Left renal pelvis (tissue), 4 donors: ENCODE measurements at places on chromosomes 5 and 9. TPM values are rescaled to one million over a fixed set of nuclear protein-coding genes. Genes with fewer than 3 reads are reported as not detected.

Gene RGMB
- 17.7 TPM for polyA plus RNA-seq

Gene PCDHA6
- polyA plus RNA-seq = 0.43 TPM

Gene KIF3A
- 27.4 TPM for polyA plus RNA-seq

Gene ANKRD20A1
- polyA plus RNA-seq = 2.3 TPM

Gene GPX8
- polyA plus RNA-seq = 90.9 TPM

Gene SV2C
- 0.07 TPM for polyA plus RNA-seq

Gene TEK
- polyA plus RNA-seq = 31.7 TPM

Gene MARCOL
- polyA plus RNA-seq = not detected

Gene EIF4E1B
- polyA plus RNA-seq = not detected

Gene TMEFF1
- 3.7 TPM for polyA plus RNA-seq

Gene EPB41L4B
- polyA plus RNA-seq = 22.2 TPM

Gene ARAP3
- 19.6 TPM for polyA plus RNA-seq

Gene CATSPER3
- polyA plus RNA-seq = 1.8 TPM

GRCh38 chr9:109426626-109427402 lies 71.3 kb downstream of the PTPN3 start:
- DNase-seq = no peak

GRCh38 chr5:76762484-76762883 lies 46.6 kb downstream of the F2R start:
- DNase-seq = no peak

GRCh38 chr5:150066901-150067396 lies 19.4 kb downstream of the CSF1R start:
- no peak for DNase-seq

- DNase-seq = no peak
Measured at GRCh38 chr5:2532809-2533208, 218.7 kb downstream of the IRX2 start.

DNA sequence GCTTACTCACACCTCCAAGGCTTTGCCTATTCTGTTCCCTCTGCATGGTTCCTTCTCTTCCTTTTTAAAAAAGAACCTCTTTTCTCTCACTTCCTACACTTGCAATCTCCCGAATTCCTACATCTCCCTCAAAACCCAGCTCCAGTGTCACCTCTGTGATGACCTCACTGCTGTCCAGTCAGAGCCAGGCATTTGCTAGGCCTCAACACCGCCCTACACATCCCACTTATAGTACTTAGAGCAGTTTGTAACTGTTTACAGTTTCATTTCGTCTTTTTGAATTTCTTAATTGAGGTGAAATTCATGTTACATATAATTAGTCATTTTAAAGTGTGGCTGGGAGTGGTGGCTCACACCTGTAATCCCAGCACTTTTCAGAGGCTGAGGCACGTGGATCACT lies 30.8 kb downstream of the CD14 start:
- no peak for DNase-seq

GRCh38 chr9:72271613-72272478 lies 93.2 kb downstream of the ZFAND5 start:
- no peak for DNase-seq

DNA sequence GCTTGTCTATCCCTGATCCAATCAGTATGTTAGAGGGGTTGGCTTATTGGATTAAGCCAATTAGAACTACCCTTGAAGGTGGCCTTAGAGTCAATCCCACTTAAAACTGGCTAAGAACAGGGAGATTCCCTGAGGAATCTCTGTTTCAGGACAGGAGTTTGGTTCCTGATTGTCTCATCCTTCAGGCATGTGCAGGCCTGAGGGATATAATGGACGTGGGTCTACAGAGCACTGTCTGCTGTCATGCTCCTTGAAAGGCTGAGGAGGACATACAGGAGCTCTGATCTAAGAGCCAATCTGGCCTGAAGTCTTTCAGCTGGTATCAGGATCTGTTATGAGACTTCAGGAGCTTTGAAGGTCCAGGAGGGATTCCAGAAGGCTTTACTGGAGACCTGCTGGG lies 36.2 kb upstream of the PRXL2C start:
- no peak for DNase-seq

- no peak for DNase-seq
Measured at GRCh38 chr9:133261103-133261752, 13.8 kb downstream of the ABO start.

GRCh38 chr9:680106-680505 lies 161.4 kb upstream of the DMRT1 start:
- DNase-seq = no peak

DNA sequence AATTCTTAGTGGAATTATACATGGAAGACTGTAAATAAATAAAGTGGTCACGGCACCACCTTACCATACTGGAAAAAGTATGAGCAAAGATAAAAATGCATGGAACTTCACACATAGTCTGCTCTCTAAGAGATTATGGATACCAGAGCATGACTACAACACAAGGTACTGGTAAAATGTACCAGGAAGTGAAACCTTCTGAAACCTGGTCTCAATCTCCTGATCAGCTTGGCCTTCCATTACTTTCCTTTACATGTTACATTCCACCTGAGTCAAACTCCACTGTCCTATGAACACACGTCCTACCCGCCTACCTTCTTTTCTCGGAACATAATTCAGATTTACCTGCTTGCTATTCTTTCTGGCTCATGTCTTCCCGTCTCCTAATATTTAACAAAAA lies 15.9 kb downstream of the PTAR1 start:
- DNase-seq = no peak

GRCh38 chr5:137220523-137220927 lies 278.6 kb downstream of the SPOCK1 start:
- DNase-seq = no peak

DNA sequence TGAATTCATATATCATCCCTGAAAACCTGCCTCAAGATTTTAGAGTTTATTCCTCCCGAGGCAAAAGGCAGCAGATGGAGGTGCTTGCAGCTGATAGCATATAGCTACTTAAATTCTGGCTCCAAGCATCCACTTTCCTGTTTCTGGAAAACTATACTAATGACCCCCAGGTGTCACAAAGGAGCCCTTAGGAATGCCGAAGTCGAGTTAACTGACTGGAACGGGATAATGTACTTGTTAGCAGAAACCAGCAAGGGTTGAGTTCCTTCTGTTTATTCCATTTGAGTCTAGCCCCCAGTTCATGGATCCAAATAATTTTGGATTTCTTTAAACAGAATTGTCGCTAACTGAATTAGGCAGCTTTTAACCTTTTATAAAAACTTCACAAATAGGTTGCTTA lies 44.5 kb downstream of the PTTG1 start:
- no peak for DNase-seq

DNA sequence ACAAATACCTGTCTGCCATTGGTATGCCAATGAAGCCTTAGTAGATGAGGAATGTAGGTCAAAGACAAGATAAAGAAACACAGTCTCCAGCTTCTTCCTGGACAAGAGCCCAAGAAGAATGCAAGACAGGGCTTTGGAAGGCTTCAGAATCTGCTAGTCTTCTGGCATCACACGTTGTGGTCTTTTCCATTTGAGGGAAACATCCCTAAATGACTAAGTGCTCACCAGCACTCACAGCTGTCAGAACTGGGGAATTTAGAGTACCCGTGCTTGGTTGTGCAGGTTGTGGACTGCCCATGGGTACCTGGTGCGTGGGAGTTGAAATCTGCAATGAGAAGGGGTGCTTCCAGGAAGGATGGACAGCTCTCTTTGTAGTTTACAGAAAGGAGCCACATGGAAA lies 27.1 kb upstream of the NFIB start:
- DNase-seq = no peak

GRCh38 chr9:32180597-32180996 lies 203.8 kb upstream of the ACO1 start:
- DNase-seq = no peak

GRCh38 chr5:149667084-149667828 lies 62.9 kb upstream of the PPARGC1B start:
- no peak for DNase-seq

DNA sequence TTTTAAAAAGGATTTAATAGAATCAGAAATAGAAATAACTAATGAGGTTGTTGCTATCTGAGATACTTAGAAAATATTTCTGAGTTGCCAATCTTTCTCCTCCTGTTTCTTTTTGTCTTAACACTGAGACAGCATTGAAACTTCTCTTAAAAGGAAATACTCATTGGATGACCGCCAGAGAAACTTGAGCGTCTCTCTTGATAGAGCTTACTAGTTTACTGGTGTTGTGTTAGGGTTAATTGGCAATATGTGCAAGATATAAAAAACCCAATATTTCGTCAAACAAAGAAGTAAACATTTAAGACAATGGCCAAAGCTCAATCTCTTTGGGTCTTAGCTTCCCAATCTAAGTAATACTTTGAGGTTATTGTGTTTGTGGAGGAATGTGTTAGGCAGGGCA lies 176.4 kb upstream of the CHD1 start:
- DNase-seq = no peak

GRCh38 chr9:8680658-8681057 lies 881.1 kb upstream of the DMAC1 start:
- DNase-seq = no peak

- no peak for DNase-seq
Measured at GRCh38 chr5:9105851-9106250, 440.0 kb downstream of the SEMA5A start.

GRCh38 chr9:132866898-132867297 lies 11.2 kb downstream of the AK8 start:
- DNase-seq = no peak

GRCh38 chr9:10331157-10331556 lies 281.6 kb downstream of the PTPRD start:
- DNase-seq = no peak

DNA sequence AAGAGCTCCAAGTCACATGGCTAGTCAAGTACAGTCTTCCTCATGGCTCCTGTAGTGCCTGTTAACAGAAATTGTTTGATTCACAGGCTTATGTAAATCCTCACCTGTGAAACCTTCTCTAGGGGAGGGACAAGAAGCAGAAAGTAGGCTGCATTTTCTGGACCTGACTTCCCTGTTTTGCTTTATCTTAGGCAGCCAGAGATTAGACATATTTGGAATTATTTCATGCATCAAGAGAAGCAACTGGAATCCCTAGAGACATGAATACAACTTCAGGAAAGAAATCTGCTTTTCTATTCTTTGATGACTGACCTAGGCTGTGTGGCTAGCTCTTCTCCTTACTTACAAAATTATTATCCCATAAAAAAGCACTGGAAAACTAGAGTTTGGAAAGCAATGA lies 52.3 kb downstream of the CAST start:
- no peak for DNase-seq

DNA sequence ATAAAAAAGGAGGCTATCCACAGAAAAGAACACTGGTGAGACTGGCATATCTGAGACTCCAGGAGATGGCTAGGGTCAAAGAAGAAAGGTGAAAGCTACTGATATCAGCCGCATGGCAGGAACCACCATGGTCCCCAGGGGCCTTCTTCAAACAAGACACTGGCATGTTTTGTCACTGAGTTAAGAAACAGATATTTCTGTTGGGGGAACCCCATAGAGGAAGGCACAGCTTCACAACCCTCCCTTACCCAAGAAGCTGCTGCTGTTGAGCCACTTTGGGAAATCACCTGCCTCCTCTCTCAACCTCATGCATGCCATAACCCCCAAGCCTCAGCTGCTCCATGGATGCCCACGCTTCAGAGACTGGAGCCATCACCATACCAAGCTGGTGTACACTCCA lies 13.3 kb upstream of the BTNL3 start:
- no peak for DNase-seq
